AG10803 (cell line): ENCODE measurements at places on chromosomes 3 and 15.

DNA sequence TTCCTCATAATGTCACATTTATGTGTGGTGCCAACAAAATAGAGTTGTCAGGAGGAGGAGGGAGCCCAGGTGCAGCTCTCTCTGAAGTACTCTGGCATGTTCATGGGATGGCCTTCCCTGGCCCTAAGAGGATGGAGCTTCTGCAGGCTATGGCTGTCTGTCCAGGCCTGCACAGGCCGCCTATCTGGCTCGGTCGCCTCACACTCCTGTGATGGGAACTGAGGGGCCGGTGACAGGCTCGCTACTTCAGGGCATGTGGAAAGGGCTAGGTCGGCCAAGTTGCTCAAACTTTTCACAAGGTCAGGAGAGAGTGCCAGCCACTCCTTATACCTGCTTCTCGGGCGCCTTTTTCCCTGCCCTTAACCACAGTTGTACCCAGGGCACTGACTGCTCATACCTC lies 51.1 kb downstream of the SOX14 start:
- DNase-seq, result no peak

DNA sequence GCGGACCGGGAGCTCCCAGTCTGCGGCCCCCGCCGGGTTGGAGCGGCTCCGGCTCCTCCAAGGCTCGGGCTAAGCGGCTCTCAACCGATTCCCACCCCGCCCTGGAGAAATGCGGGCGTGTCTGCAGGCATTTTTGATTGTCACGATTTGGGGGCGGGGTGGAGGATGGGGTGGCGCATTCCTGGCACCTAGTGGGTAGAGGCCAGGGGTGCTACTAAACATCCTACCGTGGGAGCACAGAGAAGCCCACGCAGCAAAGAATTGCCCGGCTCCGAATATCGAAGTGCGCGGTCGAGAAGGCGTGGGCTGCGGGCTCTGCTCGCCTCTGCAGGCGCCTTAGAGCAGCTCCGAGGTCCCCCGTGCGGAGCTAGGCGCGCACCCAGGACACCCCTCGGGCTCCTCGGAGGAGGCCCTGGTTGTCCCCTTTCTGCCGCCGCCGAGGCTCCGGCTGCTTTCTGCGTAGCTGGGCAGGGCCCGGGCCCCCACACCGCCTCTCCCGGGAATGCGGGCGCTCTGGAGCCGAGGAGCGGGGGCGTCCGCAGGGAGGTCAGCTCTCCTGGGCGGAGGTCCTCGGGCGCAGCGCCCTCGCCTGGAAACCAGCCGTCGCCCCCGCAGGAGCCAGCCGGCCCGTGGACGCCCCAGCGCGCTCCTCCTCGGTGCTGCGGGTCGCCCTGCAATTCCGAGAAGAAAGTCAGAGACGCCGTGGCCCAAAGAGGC lies 16.5 kb upstream of the LAMP3 start:
- DNase-seq, result no peak

GRCh38 chr15:65076486-65077290 lies at the start of gene KBTBD13:
Gene KBTBD13 (plus strand): TSS chr15:65076746. CDS start chr15:65076816, 70 bp downstream.
- DNase-seq, result no peak

DNA sequence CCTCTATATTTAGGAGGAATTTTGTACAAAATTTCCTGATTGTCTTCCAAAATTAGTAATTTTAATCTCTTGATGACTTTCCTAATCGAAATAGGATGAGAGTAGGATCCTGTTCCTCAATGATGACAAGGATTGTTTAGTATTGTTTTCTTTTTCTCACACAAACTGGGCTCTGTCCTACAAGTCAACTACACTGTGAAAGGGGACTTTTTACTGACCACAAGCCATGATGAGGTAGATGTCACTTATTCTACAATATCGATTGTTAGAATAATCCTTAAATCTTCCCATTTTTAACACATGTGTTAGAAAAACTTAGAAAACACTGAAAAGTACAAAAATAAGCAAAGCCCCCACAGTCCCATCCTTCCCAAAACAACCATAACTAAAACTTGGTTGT lies 35.8 kb upstream of the TSC22D2 start:
- no peak for DNase-seq

GRCh38 chr15:80923668-80924067 lies 66.0 kb downstream of the MESD start:
- DNase-seq, result no peak

DNA sequence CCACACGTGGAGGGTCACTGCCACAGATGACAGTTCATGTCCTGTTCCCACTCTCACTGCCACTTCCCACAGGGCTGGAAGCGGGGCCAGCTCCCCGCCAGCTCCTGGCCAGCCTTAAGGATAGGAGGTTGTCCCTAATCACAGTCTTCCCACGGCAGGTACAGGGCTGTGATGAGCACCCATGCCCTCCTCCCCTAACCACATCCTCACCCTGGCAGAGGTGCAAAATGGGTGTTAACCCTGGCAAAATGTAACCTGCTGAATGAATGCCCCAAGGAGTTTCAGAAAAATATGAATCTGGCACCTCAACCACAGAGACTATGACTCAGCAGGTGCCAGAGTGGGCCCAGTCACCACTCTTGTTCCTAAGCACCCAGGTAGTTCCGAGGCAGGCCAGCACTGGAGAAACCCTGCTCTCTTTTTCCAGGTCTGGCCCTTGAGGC lies 185.1 kb upstream of the TPM1 start:
- no peak for DNase-seq

- no peak for DNase-seq
Observed at GRCh38 chr3:32077260-32078084, 28.9 kb upstream of the GPD1L start.

DNA sequence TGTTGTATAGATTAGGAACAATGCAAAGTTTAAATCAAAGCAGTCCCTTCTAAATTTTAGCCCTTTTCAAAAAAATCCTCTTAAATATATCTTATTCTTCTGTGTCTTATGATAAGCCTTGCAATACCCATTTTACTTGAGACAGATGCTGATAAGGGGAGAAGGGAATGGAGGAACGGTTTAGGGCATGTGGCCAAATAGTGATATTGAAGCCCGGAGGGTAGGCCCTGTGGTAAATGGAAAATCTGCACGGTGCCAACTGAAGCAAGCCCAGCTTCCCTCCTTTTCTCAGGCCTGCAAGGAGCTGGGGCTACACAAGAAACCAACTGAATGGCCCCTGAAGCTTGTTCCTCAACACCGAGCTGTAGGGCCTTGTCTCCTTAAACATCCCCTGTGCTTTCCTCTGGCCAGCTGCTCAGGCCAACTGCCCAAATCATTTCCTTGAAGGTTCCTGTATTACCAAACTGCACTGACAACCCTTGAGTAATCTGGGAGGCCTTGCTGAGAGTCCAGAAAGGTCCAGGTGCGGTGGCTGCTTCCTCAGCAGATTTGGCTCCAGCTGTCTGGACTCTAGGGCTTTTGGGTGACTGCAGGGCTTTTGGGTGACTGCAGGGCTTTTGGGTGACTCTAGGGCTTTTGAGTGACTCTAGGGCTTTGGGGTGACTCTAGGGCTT lies 67.2 kb downstream of the NCEH1 start:
- DNase-seq, result no peak

DNA sequence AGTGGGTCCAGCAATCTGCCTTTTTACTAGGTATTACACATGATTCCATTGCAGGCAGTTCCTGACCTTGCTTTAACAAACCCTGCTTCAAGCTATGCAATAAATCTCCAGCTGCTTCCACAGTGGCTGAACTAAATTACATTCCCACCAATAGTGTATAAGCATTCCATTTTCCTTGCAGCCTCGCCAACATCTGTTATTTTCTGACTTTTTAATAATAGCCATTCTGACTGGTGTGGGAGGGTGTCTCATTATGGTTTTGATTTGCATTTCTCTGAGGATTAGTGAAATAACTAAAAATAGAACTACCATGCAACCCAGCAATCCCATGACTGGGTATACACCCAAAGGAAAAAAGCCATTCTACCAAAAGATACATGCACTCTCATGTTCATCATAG lies 36.4 kb upstream of the DNAJC13 start:
- DNase-seq, result peak; percentile 26

DNA sequence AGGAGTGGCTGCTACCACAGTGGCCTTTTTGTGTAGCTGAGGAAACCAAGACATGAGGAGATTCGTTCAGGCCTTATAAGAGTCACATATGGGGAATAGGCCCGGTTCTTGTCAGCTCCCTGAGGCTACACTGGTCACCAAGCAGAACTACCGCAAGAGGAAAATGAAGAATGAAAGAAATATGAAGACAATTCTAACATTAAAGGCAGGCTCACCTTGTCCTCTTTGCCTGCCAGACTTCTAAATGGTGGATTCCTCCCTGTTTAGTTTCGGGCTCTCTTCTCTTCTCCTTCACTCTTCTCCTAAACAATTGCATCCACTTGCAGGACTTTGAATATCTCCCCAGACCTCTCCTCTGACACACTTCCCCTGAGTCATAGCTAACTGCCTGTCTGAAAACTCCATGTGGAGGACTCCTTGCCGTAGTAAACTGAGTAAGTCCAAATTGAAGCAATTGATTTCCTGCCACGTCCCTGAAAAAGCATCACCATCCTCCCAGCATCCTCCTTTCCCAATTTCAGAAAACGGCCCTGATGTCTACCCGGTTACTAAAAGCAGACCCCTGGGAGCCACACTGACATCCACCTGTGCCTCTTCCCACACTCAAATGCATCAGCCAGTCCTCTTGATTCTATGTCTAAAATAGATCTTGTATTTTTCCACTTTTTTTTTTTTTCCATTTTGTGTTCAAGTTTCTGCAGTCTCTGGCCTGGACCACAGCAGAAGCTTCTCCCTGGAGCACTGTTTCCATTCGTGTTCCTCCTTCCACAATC lies 30.3 kb upstream of the VEPH1 start:
- peak; percentile 87 for DNase-seq

DNA sequence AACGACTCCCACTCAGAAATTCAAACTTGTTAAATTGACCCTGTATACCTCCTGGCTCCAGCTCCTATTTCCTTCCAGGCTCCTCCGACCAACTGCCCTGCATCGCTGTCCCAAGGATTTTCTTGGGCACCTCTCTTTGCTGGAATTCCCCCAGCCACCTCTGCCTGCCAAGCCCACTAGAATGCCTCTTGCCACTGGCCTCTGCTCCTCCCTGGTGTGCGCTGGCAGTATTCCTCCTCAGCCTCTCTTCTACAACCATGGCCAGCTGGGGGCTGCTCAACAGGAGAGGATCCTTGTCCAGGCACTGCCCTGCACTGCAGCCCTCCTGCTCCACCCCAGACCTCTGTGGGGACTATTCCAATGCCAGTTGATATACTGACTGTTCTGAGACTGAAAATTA lies 7.4 kb downstream of the WNT7A start:
- no peak for DNase-seq

GRCh38 chr3:160546727-160547126 lies 18.6 kb downstream of the KPNA4 start:
- no peak for DNase-seq

- no peak for DNase-seq
Observed at GRCh38 chr15:99677540-99678134, 55.6 kb downstream of the LYSMD4 start.

DNA sequence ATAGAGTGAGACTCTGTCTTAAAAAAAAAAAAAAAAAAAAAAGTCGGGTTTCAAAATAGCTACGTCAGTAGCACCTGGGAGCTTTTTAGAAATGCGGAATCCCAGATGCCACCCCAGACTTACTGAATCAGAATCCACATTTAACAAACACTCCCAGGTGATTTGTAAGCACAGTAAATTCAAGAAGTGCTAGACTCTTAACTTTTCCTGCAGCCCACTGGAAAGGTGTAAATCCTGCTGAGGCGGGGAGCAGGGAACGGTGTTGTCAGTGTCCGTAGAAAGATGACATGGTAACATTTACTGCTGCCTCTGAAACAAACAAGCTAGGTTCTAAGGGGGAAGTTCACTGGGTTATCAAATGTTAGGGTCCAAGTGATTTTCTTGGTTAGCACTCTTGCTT lies 2.4 kb upstream of the AKAP13 start:
- no peak for DNase-seq

DNA sequence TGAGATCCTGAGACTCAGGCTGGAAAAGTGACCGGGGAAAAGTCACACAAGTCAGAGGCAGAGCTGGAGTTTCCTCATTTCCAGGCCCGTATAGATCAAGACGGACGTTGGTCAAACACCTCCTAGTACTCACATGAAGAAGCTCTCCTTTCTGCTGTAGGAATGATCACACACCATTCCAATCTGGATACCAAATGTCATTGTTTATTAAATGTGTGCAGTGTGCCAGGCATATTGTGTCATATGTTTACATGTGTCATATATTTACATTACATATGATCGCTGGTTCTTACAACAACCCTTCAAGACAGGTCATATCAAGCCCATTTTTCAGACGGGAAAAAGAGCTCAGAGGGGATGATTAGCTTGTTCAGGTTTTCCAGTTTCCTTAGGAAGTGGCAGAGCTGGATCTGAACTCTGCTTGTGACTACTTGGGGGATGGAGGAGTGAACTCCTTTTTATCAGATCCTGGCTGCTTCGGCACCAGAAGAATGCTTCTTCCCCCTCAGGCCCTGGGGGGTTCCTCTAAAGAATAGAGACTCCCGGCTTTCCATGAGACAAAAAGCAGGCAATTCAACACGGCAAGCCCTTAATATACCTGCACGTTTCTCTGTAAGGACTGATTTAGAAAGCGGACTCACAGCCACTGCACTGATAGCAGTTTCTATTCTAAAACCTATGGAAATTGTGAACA lies 41.9 kb downstream of the FAM43A start:
- DNase-seq, result no peak

DNA sequence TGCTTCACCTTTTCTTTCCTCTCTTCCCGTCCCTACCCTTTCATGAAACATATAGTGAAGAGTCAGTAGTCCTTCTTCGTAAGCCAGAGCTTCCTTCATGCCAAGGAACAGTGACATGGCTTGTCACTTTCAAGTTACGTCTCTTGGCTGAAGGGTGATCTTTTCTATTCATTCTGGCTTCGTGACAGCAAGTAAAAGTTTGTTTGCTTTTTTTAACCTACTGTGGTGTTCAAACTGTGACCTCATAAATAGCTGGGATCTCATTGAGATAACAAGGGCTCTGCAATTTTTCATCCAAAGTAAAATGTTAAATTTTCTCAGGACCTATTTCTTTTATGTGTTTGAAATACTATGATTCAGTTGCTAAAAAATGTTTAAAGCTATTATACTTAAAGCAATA lies 10.5 kb downstream of the CDIN1 start:
- DNase-seq, result peak; percentile 23

DNA sequence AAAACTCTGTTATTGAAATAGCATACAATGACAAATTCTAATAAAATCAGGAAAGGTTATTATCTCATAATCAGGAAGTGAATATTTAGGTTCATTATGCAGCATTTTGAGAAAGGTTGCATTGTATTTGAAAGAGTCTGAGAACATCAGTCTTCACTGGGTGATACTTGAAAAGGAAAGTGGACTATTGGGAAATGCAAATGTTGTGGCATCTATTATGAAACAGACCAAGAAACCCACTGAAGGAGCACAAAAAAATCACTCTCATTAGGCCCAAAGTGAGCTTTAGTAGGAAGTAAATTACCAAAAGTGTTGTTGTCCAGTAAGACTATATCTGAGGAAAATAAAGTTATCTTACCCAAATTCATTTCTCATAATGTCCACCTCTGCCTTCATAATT lies 90.8 kb downstream of the ZPLD1 start:
- no peak for DNase-seq
